ENCODE measurements at places on chromosomes 1 and 21.
A peak's percentile ranks its signal among the peaks of the same experiment; 100 is the strongest.

DNA sequence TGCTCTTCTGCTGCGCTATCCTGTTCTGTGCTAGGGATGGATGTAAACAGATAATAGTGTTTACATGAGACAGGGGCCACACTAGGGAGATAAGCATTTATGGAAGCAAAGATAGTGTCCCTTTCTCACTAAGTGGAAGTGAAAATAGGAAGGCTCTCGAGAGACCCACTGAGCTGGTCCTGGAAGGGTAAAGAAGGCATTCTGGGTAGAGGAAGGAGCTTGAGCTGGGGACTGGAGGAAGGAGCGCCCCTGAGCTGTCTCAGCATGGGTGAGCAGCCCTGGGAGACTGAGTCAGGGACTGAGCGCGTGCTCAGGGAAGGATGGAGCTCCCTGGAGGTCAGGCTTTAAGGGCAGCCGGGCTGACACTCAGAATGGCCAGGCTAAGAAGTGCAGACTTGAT is 93.3 kb downstream of the IGSF21 start:
- no peak for DNase-seq

GRCh38 chr1:173270243-173270642 is 63.1 kb upstream of the TNFSF4 start:
- DNase-seq: no peak

DNA sequence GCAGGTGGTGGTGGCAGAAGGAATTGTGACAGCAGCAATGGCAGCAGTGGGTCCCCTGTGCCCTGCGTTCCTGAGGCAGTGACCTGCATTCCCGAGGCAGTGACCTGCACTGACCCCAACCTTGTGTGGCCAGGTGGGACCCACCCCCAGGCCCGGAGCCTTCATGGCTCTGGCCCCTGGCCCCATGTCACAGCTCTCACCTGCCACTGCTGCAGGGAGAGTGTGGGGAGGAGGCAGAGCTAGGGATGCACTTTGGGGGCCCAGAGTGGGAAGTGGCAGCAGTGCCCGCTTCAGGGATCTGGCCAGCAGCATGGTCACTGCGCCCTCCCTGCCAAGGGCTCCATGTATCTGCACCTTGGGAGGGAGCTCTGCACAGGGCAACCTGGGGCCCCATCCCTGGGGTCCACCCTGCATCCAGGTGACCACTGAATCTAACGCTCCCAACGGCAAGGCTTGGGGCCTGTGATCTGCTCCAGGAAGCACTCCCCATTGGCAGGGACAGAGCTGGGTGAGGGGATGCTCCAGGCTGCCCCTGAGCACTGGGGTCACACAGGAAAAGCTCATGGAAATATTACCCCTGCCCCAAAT is 618.6 kb downstream of the RWDD3 start:
- DNase-seq: no peak

- no peak for DNase-seq
These were observed 16.2 kb downstream of the SDHC start for GRCh38 chr1:161330346-161330745.

DNA sequence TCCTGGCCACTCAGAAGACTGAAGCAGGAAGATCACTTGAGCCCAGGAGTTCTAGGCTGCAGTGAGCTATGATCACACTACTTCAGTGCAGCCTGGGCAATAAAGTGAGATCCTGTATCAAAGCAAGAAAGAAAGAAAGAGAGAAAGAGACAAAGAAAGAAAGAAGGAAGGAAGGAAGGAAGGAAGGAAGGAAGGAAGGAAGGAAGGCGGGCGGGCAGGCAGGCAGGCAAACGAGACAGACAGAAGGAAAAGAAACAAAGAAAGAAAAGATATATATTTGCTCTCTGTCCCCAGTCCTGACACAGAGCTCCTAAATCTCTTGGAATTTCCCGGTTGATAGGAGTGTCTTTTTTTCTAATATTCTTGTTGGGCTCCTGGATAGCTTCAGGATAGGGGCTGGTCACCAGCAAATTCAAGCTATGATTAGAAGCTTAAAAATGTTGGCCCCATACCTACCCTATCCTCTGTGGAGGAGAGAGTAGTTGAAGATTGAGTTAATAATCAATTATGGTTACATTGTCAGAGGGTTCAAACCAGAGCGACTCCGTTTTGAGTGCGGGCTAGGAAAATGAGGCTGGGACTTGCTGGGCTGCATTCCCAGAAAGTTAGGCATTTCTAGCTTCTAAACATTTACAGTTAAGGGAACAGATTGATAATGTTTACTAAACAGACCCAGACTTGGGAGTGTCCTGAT is 3.3 kb upstream of the MIGA1 start:
- no peak for DNase-seq

GRCh38 chr1:205480349-205480985 is 24.0 kb upstream of the CDK18 start:
- no peak for DNase-seq

GRCh38 chr1:61083807-61084440 is 1.6 kb downstream of the NFIA start:
- DNase-seq: no peak

DNA sequence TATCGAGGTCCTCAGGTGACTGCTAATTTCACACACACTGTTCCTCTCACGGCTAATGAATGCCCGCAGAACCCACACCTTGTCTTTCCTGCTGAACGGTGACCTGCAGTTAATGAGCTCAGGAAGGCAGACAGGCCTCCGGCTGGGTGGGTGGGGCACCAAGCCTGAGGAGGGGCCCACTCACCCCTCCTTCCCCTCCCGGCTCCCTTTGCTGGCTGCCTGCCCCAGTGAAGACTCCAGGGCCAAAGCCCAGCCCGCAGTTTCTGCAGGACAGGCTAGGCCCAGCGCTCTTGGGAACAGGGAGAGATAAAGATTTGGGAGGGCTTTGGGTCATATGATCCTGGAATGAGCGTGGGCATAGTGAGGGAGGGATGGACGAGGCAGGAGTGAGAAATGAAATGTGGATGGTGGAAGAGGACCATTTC is 26.4 kb downstream of the FOXO6 start:
- no peak for DNase-seq

- no peak for DNase-seq
These were observed 30.0 kb downstream of the ARHGEF10L start for GRCh38 chr1:17569200-17570139.

DNA sequence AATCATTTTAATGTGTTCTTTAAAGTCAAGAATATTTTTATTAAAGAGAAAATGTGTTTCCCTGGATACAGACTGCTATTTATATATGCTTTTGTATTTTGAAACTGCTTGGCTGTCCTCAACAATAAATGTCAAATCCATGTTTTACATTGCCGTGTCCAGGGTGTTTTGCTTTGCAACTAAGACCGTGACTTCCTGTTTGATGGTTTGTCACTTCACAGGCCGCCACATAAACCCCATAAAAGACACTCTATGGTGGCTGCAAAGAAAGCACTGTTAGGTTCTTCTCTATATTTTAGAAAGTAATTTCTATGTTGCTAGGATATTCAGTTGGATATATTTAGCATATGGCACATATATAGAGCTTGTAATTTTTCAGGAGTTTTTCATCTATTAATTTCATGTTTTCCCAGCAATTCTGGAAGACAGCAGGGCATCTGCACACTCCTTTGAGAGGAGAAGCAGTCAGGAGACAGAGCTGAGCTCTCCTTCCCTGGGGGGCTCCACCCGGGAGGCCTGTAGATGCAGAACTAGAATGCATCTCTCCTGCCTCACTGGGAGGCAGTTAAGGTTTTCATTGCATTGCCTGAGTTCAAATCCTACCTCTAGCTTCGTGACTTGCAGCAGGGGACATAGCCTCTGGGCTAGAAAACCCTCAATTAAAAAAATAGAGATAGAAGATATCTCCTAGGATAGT is 33.1 kb downstream of the PRDM2 start:
- DNase-seq: no peak

- no peak for DNase-seq
These were observed 21.0 kb downstream of the MMEL1 start for GRCh38 chr1:2611621-2612437.

GRCh38 chr1:5505944-5506343 is 486.3 kb downstream of the NPHP4 start:
- no peak for DNase-seq

- no peak for DNase-seq
These were observed 7.8 kb downstream of the CLDN19 start for GRCh38 chr1:42732126-42732680.

GRCh38 chr1:158149175-158149574 is 31.5 kb upstream of the CD1D start:
- DNase-seq: no peak

- DNase-seq: no peak
These were observed 149.1 kb downstream of the PLPP3 start for GRCh38 chr1:56430141-56430839.

DNA sequence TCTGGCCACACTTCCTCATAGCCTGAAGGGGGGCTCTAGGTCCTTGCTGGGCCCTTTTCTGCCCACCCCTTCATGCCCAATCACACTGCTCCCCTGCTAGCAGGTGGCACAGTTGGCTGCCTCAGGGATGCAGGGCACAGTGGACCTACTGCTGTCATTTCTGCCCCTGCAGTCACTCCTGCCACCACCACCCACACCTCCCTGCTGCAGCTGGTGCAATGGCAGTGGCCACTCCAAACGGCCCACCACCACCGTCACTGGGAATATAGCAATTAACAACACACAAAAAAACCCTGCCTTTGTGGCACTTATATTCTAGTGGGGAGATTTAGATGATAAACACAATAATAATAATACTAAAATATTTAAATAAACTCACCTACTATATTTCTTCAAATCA is 162.4 kb upstream of the DUSP10 start:
- DNase-seq: no peak

DNA sequence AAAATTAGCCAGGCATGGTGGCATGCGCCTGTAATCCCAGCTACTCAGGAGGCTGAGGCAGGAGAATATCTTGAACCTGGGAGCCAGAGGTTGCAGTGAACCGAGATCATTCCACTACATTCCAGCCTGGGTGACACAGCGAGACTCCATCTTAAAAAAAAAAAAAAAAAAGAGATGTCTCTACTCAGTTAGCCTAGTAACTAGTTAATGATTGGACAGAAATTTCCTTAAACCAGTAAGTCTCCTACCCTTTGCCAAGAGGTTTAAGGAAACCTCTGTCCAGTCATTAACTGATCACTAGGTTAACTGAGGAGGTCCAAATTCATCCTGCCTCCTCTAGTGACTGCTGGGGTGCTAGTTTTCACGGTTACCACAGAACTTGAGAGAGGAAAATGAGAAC is 143.9 kb upstream of the UBE2U start:
- no peak for DNase-seq

GRCh38 chr1:150876119-150876454 is 312 bp downstream of the ARNT start:
- no peak for DNase-seq

- no peak for DNase-seq
These were observed 544.4 kb downstream of the PLPP3 start for GRCh38 chr1:56034847-56035481.

DNA sequence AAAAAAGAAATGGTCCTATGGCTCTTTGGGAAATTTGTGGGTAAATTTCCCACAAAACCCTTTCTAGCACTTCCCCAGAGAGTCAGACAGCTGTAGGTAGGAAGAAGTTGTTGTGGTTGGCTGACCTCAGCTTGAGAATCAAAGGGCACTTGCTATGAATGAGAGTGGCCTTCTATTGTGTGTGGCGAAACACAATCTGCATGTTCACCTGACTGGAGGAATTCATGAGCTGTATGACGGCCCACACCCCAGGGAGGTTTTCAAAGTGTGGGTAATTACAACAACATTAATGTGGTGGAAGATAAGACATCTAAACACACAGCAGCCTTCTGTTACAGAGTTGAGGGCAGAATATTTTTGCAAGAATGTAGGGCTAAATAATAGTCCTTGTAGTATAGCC is 38.8 kb downstream of the NGF start:
- DNase-seq: no peak

DNA sequence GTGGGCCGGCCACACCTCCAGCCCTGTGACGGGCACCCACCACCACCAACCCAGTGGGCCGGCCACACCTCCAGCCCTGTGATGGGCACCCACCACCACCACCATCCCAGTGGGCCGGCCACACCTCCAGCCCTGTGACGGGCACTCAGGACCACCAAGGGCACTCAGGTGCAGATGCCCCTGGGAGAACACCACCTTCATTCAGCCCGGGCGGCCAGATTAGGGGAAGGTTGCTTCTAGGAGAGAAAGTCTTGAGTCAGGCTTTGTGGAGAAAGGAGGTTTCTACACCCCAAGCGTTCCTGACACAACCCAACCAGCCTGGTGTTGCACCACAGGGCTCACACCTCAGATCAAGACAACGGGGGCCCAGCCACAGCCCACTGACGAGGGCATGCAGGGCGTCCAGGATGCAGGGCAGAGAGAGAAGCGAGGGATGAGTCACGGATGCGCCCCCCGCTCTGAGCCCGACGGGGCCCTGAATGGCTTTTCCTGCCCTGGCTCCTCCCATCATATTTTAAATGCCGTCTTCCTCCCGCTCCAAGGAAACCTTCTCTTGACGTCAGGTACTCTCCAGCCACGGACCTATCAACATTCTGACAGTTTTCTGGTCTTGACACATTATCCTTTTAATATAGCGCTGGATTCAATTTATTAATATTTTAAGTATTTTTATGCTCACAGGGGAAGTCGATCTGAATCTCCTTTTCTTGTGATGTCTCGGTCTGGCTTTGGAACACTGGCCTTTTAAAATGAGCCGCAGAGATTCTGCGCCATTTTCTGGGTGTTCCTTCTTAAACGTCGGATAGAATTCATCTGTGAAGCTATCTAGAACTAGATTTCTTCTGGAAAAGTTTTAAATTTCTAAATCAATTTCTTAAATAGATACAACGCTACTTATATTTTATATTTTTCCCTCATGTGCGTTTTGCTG is 631 bp upstream of the SPATC1L start:
- DNase-seq: peak; percentile 33

GRCh38 chr1:50368179-50369007 is 54.9 kb downstream of the DMRTA2 start:
- DNase-seq: no peak

DNA sequence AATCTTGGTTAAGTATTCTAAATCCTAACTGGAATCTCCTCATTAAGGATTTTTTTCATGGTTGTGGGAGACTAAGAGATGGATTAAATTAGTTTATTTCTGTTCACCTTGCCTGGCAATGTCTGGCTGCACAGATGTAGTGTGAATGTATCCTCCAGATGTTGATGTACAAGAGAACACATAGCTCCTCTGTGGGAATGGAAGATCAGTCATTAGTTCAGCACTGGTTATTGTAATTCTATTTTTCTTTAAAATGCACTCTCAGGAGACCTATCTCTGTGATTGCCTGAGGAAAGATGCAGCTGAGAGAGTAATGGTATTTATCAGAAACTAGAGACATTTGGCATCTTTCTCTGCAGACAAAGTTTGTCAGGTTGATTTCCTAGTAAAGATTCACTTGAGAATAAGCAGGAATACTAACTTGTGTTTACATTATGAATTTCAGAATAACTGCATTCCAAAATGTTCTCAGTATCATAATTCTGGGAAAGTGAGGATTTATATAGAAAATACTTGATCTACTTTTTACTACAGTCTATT is 178.6 kb downstream of the GIPC2 start:
- no peak for DNase-seq

- no peak for DNase-seq
These were observed 53.5 kb downstream of the FOXD2 start for GRCh38 chr1:47491341-47491753.

All from stimulated activated CD4-positive, alpha-beta T cell treated with anti-CD3 and anti-CD28 coated beads, Interleukin-1b, Interleukin-23, amount 100 ng/mL, for 1 hour (primary cell).